ENCODE measurements at places on chromosomes 5 and 9.

DNA sequence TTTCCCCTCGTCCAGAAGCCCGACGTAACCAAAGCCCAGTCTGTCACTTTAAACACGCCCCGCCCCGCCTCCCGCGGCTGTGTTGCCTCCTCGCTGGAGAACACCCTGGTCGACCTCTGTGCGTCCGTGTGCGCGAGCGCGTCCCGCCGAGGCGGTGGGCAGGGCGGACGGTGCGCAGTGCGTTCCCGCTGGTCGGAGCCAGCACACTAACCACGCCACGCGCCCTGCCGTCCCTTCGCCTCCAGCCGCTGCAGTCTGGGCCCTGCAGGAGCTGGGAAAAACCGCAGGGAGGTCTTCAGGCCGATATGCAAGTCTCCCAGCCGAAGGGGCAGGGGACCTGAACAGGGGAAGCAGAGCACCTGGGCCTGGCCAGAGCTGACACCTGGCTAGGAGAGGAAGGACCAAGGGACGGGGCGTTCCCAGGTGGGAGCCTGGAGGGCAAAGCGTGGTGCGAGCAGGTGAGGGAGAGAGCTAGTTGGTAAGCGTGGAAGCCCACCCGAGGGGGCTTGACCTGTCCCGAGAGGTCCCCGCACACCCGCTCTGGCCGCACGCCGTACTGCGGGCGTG, 1.3 kb upstream of the PHPT1 start:
- DNase-seq, result peak; percentile 91

GRCh38 chr5:172111852-172112225, 76.2 kb downstream of the STK10 start:
- DNase-seq, result no peak

- no peak for DNase-seq
Observed at GRCh38 chr9:123058834-123059233, 25.4 kb downstream of the GPR21 start.

- DNase-seq, result no peak
Observed at GRCh38 chr5:109006129-109006528, 258.4 kb downstream of the FER start.

DNA sequence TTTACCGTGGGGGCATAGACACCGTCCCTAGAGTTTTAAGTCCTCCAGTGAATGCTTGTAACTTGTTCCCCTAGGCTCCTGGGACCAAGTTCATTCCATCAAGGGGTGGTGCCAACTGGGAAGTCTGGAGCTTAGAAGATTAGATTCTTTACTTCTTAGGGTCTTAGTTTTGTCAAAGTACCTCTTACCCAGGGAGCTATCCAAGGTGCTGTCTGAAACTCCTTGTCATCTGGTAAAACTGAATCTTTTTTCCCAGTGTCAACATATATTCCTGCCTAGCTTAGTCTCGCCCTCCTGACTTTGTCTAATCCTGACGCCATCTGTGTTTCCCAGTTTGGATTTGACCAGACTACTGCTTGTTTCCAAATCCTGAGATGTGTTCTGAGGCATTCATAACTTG, 41.6 kb downstream of the MAMDC2 start:
- DNase-seq, result no peak

GRCh38 chr5:68276740-68277139, 61.2 kb downstream of the PIK3R1 start:
- no peak for DNase-seq

GRCh38 chr9:33750839-33751339, 44.5 kb upstream of the PRSS3 start:
- DNase-seq, result no peak

GRCh38 chr5:39843767-39844166, 419.0 kb upstream of the DAB2 start:
- no peak for DNase-seq
